Type B pancreatic cell (in vitro differentiated cells): ENCODE measurements at places on chromosomes 11 and 22. TPM values are rescaled to one million over a fixed set of nuclear protein-coding genes. Genes with fewer than 3 reads are reported as not detected.

- DNase-seq, result no peak
Measured at GRCh38 chr11:33303541-33303940, 46.4 kb downstream of the HIPK3 start.

GRCh38 chr11:112097734-112098528, 11.3 kb downstream of the SDHD start:
- DNase-seq, result no peak

DNA sequence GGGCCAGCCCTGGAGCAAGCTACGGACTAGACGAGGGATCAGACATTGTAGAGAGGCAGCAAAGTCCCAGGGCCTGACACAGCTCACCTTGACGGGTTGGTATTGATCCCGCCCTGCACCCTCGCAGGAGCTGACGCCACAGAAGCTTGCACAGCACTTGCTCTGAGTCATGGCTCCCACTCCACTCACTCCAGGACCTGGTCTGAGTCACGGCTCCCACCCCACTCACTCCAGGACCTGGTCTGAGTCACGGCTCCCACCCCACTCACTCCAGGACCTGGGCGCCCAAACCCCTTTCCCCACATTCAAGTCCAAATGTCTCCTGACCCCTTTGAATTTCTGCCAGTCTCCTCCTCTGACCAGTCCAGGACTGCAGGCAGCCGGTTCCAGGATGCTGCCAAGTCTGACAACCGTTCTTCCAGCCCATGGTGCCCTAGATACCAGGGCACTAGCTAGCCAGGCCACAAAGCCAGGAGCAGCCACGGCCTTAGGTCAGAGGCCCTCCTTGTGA, 6.0 kb upstream of the PNPLA5 start:
- DNase-seq, result no peak

- no peak for DNase-seq
Measured at GRCh38 chr11:34243600-34244464, 114.0 kb downstream of the ABTB2 start.

DNA sequence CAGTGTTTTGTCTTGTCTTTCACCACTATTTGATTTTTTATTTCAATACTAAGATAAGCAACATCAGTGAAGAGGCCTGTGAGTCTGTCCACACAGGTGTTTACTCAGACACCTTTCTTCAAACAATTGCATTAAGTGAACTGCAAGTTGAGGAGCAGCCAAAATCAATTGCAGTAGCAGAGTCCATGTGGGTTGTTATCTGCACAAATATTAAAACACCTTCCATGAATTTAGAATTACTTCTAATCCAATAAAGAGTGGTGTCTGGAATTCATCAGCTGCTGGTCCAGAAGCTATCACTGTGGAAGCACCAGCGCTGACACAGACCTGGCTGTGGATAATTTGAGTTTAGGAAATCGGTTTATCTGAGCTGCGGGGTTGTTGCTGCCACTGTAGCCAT, 83.5 kb upstream of the FAT3 start:
- no peak for DNase-seq

GRCh38 chr11:72958791-72959190, 144.6 kb downstream of the ATG16L2 start:
- DNase-seq, result no peak

GRCh38 chr22:36252754-36253522, at the start of gene APOL1:
TSS of gene APOL1 (plus strand) at chr22:36253133. CDS start at chr22:36254956, 1,823 bp downstream.
- DNase-seq, result no peak

DNA sequence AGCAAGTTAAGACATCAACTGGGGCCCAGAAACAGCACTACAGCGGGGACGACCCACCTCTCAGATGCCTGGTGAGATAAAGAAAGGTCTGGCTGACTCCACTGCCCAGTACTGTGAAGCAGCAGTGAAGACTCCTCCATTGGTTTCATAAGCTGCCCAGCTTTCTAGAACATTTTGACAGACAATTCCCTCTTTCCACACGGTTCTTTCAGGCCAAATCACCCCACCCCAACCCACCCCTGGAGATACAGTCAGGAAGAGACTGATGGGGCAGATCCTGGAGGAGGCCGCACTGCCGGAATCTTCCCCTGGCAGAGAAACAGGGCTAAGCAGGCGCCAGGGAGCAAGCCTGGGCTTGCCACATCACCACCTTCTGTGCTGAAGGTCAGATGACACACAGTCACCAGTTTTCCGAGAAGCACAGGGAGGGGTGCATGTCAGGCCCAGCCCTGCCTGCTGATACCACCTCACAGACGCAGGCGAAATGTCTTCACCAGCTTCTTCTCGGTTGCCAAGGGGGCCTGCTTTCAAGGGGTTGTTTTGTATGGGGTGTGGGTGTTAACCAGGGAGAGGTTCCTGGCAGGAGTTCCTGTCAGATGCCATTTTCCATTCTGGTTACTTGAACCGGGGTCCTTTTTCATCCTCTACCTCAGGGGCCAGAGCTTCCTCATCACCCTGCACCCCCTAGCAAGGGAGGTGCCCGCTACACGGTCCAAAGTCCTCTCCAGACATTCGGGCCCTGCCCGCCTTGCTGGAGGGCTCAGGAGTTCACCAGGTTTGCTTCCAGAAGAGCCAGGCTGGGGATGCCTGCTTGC, 1.4 kb upstream of the NEAT1 start:
- DNase-seq, result no peak

- no peak for DNase-seq
Measured at GRCh38 chr11:102664001-102664752, 39.0 kb upstream of the MMP20 start.

DNA sequence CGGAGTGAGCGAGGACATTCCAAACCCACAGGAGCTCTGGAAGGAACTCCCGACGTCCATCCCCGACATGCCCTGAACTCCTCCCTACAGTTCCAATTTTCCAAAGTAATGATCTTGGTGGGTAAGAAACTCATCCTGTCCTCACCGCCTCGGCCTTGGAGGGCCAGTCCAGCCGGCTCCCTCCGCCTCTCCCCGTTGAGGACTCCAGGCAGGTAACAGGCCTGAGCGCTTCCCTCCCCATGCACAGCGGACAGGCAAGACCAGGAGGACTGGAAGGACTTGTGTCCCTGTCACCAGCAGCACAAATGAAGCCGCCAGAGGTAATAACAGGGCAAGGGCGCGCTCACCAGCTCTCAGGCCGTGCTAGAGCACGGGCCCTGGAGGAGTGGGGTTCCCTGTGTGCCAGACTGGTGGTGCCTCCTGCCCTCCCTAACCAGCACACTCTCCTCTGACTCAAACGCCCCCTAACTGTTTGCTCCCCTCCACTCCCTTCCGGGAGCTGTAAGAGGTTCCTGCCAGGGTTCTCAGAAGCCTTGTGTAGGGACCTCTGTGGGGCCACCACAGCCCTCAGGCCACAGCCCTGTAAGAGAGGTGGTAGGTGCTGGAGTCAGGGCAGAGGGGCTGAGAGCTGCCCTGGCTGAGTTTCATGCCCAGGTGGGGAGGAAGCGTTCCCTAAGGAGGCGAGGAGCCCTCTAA, 17.1 kb downstream of the OVOL1 start:
- no peak for DNase-seq

DNA sequence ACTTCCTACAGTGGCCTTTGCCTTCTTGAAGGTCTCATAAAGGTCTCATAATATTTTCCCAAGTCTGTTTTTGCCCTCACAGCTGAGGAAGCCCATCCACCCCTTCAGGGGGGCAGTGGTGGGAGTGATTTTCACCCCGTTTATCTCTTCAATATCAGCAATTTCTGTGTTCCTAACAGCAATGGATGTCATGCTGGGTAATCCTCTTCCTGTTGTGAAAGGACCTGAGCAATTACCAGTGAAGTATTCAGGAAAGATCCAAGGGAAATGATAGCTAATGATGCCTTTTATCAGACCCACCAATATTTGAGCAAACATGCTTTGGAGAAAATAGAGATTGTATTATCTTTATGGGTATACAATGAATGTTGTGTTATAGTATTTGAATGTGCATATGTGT, 226.9 kb downstream of the INSC start:
- DNase-seq, result no peak

- no peak for DNase-seq
Measured at GRCh38 chr22:17086296-17086695, 1.5 kb downstream of the IL17RA start.

GRCh38 chr11:17613983-17614382, 66.9 kb downstream of the OTOG start:
- DNase-seq, result no peak

DNA sequence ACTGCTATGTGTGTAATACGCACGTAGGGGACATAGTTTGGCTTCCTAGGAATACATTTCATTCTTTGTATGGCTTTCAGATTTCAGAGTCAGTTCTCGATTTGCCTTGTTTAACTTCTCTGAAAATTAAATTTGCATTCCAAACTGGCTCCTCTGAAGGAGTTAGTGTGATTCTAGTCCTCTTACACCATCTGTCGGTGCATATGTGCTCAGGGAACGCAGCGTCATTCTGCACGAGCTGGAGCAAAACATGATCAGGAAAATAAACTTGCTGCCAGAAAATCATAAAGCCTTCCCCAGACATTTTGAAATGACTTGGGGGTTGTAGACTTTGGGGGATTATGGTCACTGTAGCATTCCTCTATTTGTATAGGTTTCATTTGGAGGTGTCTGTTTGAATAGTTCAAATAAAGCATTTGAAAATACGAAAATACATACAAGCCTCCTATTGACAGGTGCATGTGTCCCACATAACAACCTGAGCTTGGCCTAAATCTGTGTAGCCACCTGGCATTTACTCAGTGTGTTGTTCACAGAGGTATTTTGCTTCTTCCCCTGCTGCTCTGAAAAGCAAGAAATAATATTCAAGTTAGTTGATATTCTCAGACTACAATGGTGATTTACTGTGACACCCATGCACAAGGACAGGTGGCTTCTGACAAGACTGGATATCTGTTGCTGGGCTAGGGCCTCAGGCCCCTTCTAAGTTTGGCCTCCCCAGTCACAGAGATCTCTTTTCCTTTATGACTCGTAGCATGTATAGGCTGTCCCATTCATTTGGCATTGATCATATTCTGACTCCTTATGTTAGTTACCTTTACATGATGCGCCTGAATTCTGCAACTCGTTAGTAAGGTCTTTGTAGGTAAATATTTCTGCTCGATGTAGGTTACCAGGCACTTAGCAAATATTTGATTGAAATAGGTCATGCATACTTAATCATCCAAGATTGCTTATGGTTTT, 81.6 kb upstream of the SORL1-AS1 start:
- DNase-seq, result no peak

- DNase-seq, result no peak
Measured at GRCh38 chr11:1877211-1878136, 14.2 kb downstream of the PRR33 start.

GRCh38 chr22:36493690-36494110, 12.3 kb upstream of the TXN2 start:
- DNase-seq, result no peak

GRCh38 chr11:79437981-79438630, 2.7 kb downstream of the TENM4 start:
- DNase-seq, result peak; percentile 71

DNA sequence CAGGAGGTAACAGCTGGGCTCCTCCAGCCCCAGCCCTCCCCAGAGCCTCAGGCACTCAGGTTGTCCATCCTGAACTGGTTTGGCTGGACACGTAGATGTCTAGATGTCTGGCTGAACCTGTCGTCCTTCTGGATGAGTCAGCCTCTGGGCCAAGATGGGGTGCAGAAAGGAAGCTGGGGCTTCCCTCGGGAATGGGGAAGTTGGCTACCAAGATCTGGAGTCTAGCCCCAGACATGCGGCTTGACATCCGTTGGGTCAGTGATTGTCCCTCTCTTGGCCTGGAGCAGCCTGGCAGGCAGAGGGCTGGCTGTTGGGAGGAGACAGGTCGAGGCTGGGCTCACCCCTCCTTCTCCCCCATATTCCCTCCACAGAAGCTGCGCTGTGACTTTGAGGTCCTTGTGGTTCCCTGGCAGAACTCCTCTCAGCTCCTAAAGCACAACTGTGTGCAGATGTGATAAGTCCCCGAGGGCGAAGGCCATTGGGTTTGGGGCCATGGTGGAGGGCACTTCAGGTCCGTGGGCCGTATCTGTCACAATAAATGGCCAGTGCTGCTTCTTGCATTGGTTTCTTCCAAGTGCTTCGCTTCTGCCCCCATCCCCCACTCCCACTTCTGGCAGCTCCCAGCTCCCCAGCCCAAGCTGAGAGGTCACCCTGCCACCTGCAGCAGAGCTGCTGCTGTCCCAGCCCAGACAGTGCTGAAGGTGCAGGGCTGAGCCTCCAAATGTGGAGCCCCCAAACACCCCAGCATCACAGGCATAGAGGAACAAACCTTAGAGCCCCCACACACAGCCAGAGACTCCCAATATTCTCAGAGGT, 1.3 kb downstream of the CST6 start:
- DNase-seq, result no peak

- DNase-seq, result no peak
Measured at GRCh38 chr22:24409707-24410106, 17.7 kb upstream of the ADORA2A start.

MS4A4E gene
- total RNA-seq, result 0.33 TPM in 1 of 2 replicates, not detected in the other

PRSS23 gene
- total RNA-seq, result 47.1 and 48.1 TPM in 2 replicates

CALCB gene
- 0.64 TPM in 1 of 2 replicates, not detected in the other for total RNA-seq

USH1C gene
- 21.8 and 30.0 TPM in 2 replicates for total RNA-seq

TMX2 gene
- 84.4 and 87.4 TPM in 2 replicates for total RNA-seq

TRIM6 gene
- total RNA-seq, result 7.5 and 8.7 TPM in 2 replicates

PATE4 gene
- total RNA-seq, result not detected in 2 replicates

MCHR1 gene
- 0.17 and 6.9 TPM in 2 replicates for total RNA-seq

OR52I1 gene
- total RNA-seq, result not detected in 2 replicates
